PC-3 (cell line): ENCODE measurements at places on chromosomes 5 and 9.
A peak's percentile ranks its signal among the peaks of the same experiment; 100 is the strongest.

GRCh38 chr5:15013654-15014463, 142.3 kb upstream of the ANKH start:
- DNase-seq, result peak; percentile 93

- DNase-seq, result no peak
Observed at GRCh38 chr5:155947394-155948062, 379.4 kb upstream of the SGCD start.

DNA sequence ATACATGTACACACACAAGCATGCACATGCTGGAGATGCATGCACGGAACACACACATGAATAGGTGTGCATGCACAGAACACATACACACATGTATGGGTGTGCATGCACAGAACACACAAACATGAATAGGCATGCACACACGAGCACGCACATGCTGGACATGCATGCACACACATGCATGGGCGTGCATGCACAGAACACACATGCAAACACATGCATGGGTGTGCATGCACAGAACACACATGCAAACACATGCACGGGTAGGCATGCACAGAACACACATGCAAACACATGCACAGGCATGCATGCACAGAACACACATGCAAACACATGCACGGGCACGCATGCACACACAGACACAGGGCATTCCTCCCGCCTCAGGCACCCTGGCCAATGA, 382.3 kb downstream of the IRX2 start:
- no peak for DNase-seq

DNA sequence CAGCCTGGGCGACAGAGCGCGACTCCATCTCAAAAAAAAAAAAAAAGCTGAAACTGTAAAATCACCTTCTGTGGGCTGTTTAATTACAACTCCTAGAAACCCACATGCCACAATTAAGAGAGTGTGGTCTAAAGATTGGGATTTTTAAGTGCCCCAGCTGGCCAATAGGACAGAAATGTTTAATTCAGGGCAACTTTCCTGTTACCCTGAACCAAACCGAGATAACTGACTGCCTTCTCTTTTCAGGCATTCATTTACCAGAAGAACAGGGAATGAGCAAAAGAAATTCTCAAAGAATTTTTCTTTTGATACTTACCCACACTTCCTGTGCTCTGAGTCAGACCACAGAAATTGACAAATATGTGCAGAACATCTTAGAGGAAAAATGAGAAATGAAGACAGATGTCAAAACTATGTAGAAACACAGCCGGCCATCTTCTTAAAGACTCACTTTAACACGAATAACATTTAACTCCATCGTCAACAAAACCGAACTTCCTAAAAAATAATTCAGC, 221.3 kb upstream of the DAPK1 start:
- no peak for DNase-seq

DNA sequence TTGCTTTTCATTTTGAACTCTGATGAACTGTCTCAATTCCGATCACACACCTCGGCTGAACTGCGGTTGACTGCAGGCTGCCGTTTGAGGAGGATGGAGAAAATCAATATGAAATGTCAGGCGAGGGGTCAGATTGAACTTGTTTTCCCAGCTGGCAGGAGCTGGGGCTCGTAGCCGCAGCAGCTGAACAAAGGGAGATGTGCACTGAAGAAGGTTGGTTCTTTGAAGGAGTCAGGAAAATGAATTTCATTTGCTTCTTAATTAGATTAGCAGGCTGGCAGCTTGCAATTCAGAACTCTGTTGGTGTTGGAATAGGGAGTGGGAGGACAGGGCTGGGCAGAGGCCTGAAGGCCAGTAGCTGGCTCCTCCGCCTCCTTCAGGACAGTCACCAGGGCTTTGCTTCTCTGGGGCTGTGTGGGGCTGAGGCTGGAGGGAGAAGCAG, 117.4 kb upstream of the GPR151 start:
- DNase-seq, result no peak

GRCh38 chr9:133051281-133051900, 10.4 kb upstream of the CEL start:
- DNase-seq, result no peak

DNA sequence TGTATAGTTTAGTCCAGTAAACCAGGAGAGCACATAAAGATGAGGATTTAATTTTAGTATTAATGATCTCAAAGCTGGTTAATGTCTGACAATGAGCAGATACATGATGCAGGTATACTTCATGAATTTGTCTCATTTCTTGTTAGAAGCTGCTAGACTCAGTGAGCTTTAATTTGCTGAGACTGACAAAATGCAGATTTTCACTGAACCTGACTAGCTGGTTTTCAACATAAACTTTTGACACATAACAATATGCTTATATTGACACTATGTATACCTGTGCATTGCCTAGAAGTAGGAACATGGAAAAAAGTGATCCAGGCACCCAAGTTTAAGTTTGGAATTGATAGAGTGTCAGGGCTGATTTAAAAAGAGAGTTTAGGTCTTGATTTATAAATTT, 10.8 kb downstream of the UBLCP1 start:
- no peak for DNase-seq

GRCh38 chr9:124264823-124265233, 7.1 kb downstream of the NEK6 start:
- no peak for DNase-seq

GRCh38 chr5:163586531-163586956, 81.1 kb downstream of the MAT2B start:
- no peak for DNase-seq

DNA sequence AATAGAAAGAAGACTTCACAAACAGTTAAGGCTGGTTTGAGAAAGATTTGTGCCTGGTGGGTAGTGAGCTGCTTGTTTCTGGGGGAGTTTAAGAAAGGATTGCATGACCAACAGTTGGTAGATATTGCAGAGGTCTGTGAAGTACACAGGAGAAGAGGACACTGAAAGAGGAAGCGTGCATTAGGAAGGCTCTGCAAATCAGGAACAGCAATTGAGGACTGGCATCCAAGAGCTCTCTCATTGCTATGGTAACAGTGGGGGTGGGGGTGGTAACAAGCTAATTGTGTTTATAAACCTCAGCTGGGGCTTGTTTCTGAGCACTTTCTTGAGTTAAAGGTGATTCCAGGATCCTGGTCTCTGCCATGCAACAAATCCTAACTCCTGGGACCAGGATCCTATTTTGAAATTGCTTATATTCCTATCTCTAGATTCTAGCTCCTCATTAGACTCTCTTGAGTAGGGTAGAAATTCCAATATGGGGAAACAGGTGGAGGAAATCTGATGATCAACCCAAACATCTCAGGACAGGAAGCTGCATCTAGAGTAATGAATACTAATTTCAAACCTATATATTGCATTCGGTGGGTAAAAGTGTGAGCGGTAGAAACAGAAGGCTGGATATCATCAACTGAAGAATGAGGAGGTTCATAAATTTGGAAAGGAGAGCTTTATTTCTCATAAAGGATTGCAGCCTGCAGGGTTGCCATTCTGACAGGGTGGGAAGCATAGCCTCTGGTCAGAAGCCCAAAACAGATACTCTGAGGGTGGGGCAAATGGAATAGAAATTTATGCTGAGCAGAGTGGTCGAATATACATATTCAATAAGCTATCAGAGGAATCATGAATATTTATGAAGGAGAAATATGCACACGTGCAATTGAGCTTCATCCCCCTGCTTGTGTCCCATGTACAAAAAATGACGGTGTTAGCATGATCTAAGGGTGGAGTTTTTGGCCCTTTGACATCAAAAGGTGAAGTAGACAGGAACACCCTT, 79.4 kb downstream of the PTTG1 start:
- no peak for DNase-seq

DNA sequence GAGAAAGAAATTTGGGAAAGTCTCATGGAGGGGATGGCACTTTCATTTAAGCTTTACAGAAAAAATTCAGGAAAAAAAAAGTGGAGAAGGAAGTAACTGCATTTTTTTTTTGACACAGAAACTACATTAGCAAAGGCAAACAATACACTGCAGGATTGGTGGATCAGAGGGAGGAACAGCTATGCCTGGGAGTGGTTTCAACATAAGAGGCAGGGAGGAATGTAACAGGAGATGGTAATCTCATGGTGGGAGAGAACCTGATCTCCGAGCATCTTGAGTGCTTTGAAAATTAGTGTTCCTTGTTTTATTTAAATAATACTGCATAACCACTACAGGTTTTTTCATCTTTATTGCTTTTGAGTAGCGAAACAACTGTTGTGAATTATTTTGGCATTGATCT, 249.4 kb downstream of the FAM170A start:
- peak; percentile 31 for DNase-seq

GRCh38 chr5:149423794-149424268, 44.7 kb upstream of the IL17B start:
- DNase-seq, result no peak

GRCh38 chr5:21680641-21681040, 1172.5 kb downstream of the CDH12 start:
- DNase-seq, result peak; percentile 75

- DNase-seq, result peak; percentile 87
Observed at GRCh38 chr5:31811210-31811609, 172.3 kb downstream of the PDZD2 start.

GRCh38 chr5:105695941-105696340, 1974.8 kb downstream of the EFNA5 start:
- DNase-seq, result no peak

- DNase-seq, result no peak
Observed at GRCh38 chr9:93265972-93266371, 82.0 kb downstream of the WNK2 start.

DNA sequence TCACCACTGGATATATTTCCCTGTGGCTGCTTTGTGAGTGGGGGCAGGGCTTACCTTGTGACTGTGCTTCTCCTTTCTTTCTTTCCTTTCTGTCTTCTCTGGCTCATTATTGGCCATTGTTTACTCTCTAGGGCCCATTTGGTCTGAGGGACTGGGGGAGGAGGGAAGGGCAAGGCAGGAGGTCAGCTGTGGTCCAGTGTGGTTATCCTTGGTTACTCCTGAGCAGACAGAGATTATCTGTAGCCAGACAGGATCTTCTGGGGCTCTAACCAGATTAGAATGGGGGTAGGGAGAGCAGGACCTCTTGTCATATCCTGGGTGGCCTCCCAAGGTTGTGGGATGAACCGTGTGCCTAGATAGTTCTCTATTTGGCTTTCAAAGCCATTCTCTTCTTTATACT, 71.2 kb downstream of the ANKRD55 start:
- no peak for DNase-seq

- no peak for DNase-seq
Observed at GRCh38 chr9:129414993-129415941, 205.6 kb downstream of the C9orf50 start.

DNA sequence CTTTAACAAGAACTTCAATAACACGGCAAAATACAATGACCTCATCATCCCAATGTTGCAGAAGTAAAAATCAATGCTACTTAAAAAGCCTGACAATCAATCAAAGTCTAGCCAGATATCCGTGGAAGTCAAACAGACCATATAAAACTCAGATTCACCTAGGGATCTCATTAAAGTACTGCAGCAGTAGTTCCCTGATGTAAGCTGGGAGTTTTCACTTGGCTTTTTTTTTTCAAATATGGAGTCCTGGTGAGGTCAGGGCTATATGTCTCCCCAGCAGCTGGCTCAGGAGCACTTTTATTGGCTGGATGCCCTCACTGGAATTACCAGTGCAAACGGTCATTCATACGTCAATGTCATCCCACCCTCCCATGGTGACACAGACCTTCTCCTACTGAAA, 220.6 kb upstream of the SLC30A5 start:
- DNase-seq, result no peak

GRCh38 chr5:132688536-132689339, 14.9 kb downstream of the IL4 start:
- no peak for DNase-seq

- DNase-seq, result peak; percentile 40
Observed at GRCh38 chr5:105752801-105753200, 1917.9 kb downstream of the EFNA5 start.

- DNase-seq, result no peak
Observed at GRCh38 chr5:135242866-135243555, 156.0 kb downstream of the MACROH2A1 start.

GRCh38 chr5:115542651-115543364, 1.8 kb downstream of the FEM1C start:
- DNase-seq, result peak; percentile 9

DNA sequence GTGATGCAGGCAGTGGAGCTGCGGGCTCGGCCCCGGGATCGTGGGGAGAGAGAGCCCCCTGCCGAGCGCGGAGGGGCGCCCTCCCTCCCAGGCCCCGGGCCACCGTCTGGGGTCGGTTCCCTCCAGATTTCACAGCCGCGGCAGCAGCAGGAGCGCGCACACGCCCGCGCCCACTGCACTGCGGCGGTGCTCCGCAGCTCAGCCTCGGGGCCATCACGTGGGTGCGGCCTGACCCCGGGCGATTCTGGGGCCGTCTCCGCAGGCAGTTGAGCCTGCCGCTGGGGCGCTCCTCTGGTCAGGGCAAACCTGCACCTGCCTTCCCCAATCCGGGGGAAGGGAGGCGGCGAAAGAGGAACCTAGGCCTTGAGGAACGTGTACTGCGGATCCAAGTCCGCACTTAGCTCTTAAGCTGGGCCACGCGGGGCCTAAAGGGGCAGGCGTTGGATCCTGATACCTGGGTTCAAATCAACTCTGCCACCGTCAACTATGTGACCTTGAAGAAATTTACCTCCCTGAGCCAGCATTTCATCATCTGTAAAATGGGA, 9.4 kb upstream of the DELE1 start:
- no peak for DNase-seq

- no peak for DNase-seq
Observed at GRCh38 chr5:178672630-178673029, 45.8 kb upstream of the CLK4 start.

- DNase-seq, result no peak
Observed at GRCh38 chr5:160638161-160638742, 213.8 kb downstream of the ATP10B start.

DNA sequence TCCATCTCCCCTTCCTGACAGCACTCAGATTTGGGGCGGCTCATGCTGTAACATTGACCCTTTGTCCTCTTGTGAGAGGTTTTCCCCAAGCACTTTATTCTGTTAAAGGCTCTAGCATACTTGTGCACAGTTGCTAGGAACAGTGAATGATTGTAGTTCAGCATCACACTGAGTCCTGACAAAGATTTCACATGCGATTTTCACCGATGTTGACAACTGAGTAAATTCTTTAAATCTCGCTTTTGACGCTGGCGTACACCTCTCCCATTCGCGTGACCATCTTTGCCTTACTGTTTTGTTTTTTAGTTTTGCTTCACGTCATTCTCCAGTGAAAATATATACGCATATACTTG, 780 bp downstream of the CDC37L1 start:
- no peak for DNase-seq

GRCh38 chr5:52807723-52808122, 20.0 kb downstream of the ITGA1 start:
- DNase-seq, result no peak

DNA sequence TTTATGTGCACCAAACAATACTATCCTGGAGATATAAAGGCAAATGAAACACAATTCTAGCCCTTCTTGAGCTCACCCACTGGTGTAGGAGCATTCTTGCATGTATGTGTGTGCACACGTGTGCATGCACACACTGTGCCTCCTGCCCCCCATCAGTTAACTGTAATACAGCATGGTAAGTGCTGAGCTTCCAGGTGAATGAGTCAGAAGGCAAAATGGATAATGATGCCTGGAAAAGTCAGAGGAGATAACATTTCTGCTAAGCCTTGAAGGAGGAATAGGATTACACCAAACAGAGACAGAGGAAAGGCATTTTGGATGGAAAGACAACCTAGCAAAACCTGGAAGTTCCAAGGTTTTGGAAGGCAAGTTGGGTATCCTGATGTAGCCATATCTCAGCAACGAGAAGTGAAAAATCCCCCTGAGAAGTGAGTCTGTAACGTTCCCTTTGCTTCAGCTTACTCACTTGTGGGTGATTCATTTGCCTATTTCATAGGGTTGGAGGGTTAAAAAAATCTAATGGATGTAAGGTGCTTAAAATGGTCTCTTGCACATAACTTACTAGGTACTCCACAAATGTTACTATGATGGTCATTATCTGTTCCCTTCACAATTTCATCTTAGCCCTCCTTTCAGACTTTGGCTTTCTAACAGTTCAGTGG, 101.4 kb upstream of the STC2 start:
- DNase-seq, result peak; percentile 42
